Esophagus squamous epithelium (tissue), 5 donors: ENCODE measurements at places on chromosomes 2 and 18.

DNA sequence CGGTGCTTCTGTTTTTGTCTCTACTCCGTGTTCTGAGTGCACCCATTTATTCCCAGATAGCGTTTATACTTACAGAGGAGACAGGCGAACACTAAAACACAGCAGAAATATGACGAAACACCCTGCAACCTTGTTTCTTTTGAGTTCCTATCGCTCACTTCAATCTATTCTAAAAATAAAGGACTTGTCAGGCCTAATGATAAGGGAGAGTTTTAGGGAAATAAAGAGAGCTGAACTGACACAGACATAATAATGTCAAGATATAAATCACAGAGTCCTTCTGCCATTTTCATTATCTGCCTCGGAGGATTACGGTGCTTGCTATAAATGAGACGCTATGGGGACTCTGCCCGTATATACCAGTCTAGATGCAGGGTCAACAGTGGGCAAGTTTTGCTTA lies 659.7 kb upstream of the SALL3 start:
- no peak for DNase-seq
- H3K4me1 ChIP-seq, result no peaks in the 10 kb centered on the region
- no peaks in the 10 kb centered on the region for H3K27me3 ChIP-seq
- H3K4me3 ChIP-seq, result no peak overlapping the region
- no peaks in the 10 kb centered on the region for H3K36me3 ChIP-seq
- H3K27ac ChIP-seq, result no peak overlapping the region

GRCh38 chr18:37471637-37472036 lies 94.0 kb downstream of the CELF4 start:
- no peaks in the 10 kb centered on the region for H3K27me3 ChIP-seq
- H3K27ac ChIP-seq, result no peak overlapping the region
- H3K4me3 ChIP-seq, result no peak overlapping the region
- H3K36me3 ChIP-seq, result no peaks in the 10 kb centered on the region
- no peaks in the 10 kb centered on the region for H3K4me1 ChIP-seq
- no peak for DNase-seq

DNA sequence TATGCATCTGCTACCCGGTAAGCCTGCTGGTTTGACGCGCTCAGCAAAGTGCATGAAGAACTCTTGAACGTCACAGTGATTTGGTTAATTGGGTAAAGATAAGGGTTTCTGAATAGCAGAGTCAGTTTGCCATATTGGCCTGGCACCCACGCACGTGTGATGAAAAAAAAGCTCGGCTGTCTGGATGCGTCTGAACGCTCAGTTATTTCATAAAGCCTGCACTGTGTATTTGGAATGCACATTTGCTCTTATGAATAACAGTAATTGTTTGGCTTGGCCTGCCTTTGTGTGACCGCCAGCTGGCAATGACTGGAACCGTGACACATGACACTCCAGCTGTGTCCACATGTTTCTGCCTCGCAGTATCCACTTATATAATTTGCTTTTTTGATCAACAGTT lies 129.2 kb upstream of the MEIS1 start:
- no peaks in the 10 kb centered on the region for H3K27me3 ChIP-seq
- peaks cover 19% of the 10 kb centered on the region for H3K4me1 ChIP-seq
- no peak overlapping the region for H3K27ac ChIP-seq
- no peaks in the 10 kb centered on the region for H3K36me3 ChIP-seq
- DNase-seq, result no peak

- no peaks in the 10 kb centered on the region for H3K27me3 ChIP-seq
- DNase-seq, result no peak
- no peak overlapping the region for H3K27ac ChIP-seq
- no peak overlapping the region for H3K4me3 ChIP-seq
These were observed 240.7 kb downstream of the TGIF1 start for GRCh38 chr18:3690764-3691066.

- H3K4me3 ChIP-seq, result no peak overlapping the region
- no peak overlapping the region for H3K27ac ChIP-seq
- no peak for DNase-seq
- no peaks in the 10 kb centered on the region for H3K36me3 ChIP-seq
- H3K27me3 ChIP-seq, result no peaks in the 10 kb centered on the region
These were observed 302.0 kb downstream of the PIEZO2 start for GRCh38 chr18:10847408-10847790.
